Left renal pelvis (tissue), 4 donors: ENCODE measurements at places on chromosomes 11 and 22. TPM values are rescaled to one million over a fixed set of nuclear protein-coding genes. Genes with fewer than 3 reads are reported as not detected.

Gene MAJIN
- polyA plus RNA-seq, result 0.53 TPM

Gene CHRM4
- polyA plus RNA-seq, result 0.34 TPM

Gene KIAA1671
- polyA plus RNA-seq, result 28.4 TPM

DNA sequence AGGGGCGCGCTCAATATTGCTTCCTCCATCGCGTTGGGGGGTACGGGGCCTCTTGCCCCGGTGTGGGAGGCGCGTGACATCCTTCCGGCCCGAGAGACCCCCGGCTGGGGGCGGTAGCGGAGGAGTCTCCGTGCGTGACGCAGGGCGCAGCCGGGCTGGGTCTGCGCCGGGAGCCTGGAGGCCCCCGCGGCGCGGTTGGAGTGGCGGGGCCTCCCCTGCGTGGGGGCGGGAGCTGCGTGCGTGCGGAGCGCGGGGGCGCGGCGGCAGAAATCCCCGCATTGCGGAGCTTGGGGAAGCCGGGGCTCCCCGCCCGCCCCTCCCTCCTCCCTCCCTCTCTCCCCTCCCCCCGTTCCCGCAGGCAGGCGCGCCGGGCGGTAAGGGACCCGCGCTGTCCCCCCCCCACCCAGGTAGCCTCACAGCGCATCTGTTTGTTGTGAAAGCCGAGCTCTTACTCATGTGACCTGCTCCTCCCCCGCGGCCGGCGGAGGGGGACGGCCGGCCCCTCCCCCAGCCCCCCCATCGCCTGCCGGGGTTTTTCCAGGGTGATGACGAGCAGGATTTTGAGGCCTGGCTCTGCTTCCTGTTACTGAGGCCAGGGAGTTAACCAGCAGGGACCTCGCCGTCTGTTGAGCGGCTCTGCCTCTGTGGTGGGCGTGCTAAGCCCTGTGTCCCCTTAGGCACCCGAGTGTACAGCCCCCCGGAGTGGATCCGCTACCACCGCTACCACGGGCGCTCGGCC, 1.6 kb downstream of the PIM3 start:
- no peak for DNase-seq

GRCh38 chr11:8603696-8604077, 9.7 kb upstream of the STK33 start:
- no peak for DNase-seq

DNA sequence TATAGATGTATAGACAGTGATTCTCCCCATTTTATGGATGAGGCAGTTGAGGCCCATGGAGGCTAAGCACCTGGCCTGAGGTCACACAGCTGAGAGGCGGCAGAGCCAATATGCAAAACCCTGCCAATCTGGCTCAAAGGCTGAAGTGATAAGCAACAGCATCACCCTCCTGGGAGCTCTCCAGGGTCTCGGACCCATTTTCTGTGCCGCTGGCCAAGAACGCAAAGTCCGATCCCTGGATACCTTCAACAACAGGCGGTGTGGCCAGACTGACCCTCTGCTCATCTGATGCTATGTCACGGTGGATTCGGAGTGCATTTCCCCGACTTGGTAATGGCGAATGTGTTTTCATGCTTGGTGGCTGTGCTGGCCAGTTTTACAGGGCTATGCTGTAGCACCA, 595.0 kb downstream of the TBC1D22A start:
- DNase-seq, result no peak
